Activated CD8-positive, alpha-beta memory T cell treated with anti-CD3 and anti-CD28 coated beads for 4 hours (primary cell): ENCODE measurements at places on chromosomes 5 and 9.

DNA sequence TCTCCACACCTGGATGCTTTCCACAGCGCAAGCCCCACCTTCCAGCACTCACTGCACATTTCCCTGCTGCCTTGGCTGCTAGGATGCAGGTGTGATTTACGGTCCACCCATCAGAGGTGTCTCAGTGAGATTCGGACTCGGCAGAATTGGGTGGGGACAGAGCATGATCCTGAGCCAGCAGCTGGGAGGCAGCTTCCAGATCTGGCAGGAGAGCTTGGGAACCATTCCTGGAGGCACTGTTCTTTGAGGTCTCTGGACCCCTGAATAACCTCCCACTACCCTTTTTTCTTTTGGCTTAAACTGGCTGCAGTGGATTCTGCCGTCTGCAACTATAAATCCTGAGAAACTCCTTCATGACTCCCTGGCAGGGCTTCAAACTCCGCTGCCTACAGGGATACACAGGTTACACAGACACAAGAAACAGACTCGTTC is 99.6 kb upstream of the PHYKPL start:
- DNase-seq: no peak

- no peak for DNase-seq
These were observed 66.4 kb upstream of the SLC44A1 start for GRCh38 chr9:105178076-105178475.

- DNase-seq: no peak
These were observed 4.0 kb downstream of the ST6GALNAC4 start for GRCh38 chr9:127912882-127913281.

DNA sequence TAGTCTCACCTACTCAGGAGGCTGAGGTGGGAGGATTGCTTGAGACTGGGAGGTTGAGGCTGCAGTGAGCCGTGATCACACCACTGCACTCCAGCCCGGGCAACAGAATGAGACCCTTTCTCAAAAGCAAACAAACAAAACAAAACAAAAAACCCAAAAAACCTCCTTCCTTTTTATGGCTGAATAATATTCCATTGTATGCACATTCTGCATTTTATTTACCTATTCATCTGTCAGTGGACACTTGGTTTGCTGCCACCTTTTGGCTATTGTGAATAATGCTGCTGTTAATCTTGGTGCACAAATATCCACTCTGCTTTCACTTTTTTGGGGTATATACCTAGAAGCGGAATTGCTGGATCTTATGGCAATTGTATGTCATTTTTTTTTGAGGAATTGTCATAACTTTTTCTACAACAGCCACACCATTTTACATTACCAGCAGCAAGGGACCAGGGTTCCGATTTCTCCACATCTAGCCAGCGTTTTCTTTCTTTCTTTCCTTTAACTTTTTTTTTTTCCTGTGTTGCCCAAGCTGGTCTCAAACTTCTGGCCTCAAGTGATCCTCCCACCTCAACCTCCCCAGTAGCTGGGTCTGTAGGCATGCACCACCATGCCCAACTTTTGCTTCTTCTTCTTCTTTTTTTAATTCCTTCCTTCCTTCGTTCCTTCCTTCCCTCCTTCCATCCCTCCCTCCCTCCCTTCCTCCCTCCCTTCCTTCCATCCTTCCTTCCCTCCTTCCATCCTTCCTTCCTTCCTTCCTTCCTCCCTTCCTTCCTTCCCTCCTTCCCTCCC is 30.6 kb downstream of the NKX2-5 start:
- no peak for DNase-seq

GRCh38 chr5:39661026-39661779 is 236.4 kb upstream of the DAB2 start:
- no peak for DNase-seq

GRCh38 chr9:69671311-69671878 is 776 bp downstream of the APBA1 start:
- DNase-seq: no peak
